ENCODE measurements at places on chromosomes 5 and 9. TPM values are rescaled to one million over a fixed set of nuclear protein-coding genes. Genes with fewer than 3 reads are reported as not detected.

Gene WDR38
- total RNA-seq, result not detected

Gene ITGA2
- 4.3 TPM for total RNA-seq

Gene IPPK
- 14.5 TPM for total RNA-seq

Gene MGAT4B
- 69.2 TPM for total RNA-seq

Gene ANGPTL2
- total RNA-seq, result 8.2 TPM

Gene RORB
- 58.9 TPM for total RNA-seq

Gene ROR2
- total RNA-seq, result 2.3 TPM

Gene PFN3
- not detected for total RNA-seq

Gene ADAMTS12
- total RNA-seq, result 0.20 TPM

Gene CCDC69
- 5.6 TPM for total RNA-seq

Gene BHMT2
- 7.2 TPM for total RNA-seq

Gene PHF24
- total RNA-seq, result 171 TPM

Gene RASEF
- 0.97 TPM for total RNA-seq

Gene SPATA31D1
- total RNA-seq, result not detected

Gene ANXA6
- 270 TPM for total RNA-seq

Gene SLC45A2
- 0.77 TPM for total RNA-seq

Gene FBXW11
- 118 TPM for total RNA-seq

Gene NUDT2
- total RNA-seq, result 23.7 TPM

Gene TSTD2
- 19.5 TPM for total RNA-seq

Gene CTXN3
- 7.1 TPM for total RNA-seq

Gene MLANA
- total RNA-seq, result not detected

Gene SPINK5
- total RNA-seq, result not detected

Gene SPOCK1
- 525 TPM for total RNA-seq

Gene DMRT2
- 3.1 TPM for total RNA-seq

Gene SLC27A6
- total RNA-seq, result 0.89 TPM

Gene ADAMTS16
- total RNA-seq, result 3.3 TPM

Gene PCDHA4
- total RNA-seq, result 5.6 TPM

Gene FOCAD
- 104 TPM for total RNA-seq

Gene TAF11L10
- total RNA-seq, result 1.3 TPM

Gene PCDHB11
- total RNA-seq, result 6.4 TPM

Gene PCDHGA5
- total RNA-seq, result 8.3 TPM

Gene IL3
- not detected for total RNA-seq

Gene CARD9
- 5.5 TPM for total RNA-seq

Gene COL5A1
- 5.0 TPM for total RNA-seq

Gene BSPRY
- 5.1 TPM for total RNA-seq

Gene STKLD1
- total RNA-seq, result 5.5 TPM

Gene OR1J4
- not detected for total RNA-seq

Gene GFRA3
- total RNA-seq, result not detected

Gene EGFL7
- 78.2 TPM for total RNA-seq

Gene ZBTB6
- total RNA-seq, result 8.8 TPM

Gene F12
- total RNA-seq, result 1.8 TPM

Gene PCDHA5
- 8.0 TPM for total RNA-seq

Data from dorsolateral prefrontal cortex (tissue), 122 donors.